Naive thymus-derived CD4-positive, alpha-beta T cell (primary cell): ENCODE measurements at places on chromosomes 7 and 10.

DNA sequence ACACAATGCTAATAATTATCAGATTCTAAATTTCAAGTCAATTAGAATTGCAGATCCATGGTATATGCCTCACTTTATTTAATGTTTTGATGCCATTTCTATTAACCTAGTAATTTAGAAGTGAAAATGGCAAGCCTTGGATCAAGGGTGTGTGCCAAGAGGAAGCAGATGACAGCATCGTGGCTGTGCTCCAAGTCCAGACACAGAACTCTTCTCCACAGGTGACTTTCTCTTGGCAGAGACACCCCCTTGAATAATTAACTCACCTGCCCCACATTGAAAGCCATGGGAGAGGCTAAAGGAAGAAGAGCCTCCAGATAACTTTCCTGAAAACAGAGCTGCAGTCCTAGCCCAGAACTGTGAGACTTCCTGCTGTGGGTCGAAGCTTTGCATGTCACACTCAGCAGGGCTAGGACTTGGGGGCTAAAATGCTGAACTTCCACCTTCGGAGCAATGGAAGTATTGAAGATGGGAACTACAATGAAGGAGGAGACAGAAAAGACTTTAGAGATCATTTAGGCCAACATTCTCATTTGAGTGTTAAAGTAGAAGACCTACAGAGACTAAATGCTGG, 996 bp upstream of the C10orf90 start:
- H3K27ac ChIP-seq = no peak overlapping the region
- H3K4me1 ChIP-seq = no peaks in the 10 kb centered on the region
- H3K27me3 ChIP-seq = no peaks in the 10 kb centered on the region
- no peaks in the 10 kb centered on the region for H3K36me3 ChIP-seq
- no peak for DNase-seq

DNA sequence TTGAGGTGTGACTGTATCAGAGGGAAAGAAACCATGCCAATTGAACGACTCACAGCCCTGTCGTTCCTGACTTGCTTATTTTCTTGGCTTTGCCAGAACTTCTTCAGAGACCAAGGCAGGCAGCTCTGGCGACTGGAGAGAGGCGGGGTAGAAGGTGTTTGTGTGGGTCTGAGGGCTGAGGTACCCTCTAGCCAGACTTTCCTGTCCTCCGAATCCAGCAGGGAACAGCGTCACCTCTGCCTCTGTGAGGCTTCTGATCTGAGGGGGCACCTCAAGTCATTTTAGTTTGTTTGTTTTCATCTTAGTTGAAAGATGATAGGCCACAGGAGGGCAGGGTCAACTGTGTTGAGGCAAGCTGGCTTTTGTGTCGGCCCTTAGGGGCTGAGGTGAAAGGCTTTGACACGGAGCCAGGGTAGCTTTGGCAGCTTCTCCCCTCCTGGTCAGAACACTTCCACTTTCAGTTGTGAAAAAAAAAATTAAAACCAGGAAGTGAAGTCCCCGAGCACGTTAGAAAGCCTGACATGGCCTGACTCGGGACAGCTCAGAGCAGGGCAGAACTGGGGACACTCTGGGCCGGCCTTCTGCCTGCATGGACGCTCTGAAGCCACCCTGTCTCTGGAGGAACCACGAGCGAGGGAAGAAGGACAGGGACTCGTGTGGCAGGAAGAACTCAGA, 1.9 kb downstream of the ACSL5 start:
- peaks cover 21% of the 10 kb centered on the region for H3K4me1 ChIP-seq
- peak overlapping the region; percentile 95 for H3K27ac ChIP-seq
- H3K27me3 ChIP-seq = no peaks in the 10 kb centered on the region
- no peaks in the 10 kb centered on the region for H3K36me3 ChIP-seq
- H3K4me3 ChIP-seq = peak overlapping the region; percentile 89
- peak; percentile 39 for DNase-seq

GRCh38 chr7:2757904-2758672, 70.1 kb downstream of the AMZ1 start:
- H3K4me3 ChIP-seq = no peak overlapping the region
- DNase-seq = no peak
- H3K27ac ChIP-seq = no peak overlapping the region
- no peaks in the 10 kb centered on the region for H3K4me1 ChIP-seq

DNA sequence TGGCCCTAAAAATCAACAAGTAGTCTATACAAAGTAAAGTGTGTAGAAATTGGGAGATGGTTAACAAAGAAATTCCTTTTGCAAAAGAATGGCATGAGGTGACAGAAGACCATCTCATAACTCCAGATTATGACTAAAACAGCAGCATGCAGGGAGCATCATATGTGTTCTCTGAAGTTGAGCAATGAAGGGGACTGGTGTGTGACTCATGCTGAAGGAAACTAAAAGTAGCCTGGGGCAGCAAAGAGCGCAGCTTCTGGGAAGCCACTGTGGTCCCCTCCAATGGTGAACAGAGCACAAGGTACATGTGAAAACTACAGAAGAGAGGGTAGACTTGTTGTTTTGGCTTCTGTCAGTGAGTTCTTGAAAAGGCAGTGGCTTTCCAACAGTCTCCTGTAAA, 133.4 kb downstream of the MACC1 start:
- H3K36me3 ChIP-seq = no peaks in the 10 kb centered on the region
- H3K4me1 ChIP-seq = no peaks in the 10 kb centered on the region
- no peaks in the 10 kb centered on the region for H3K27me3 ChIP-seq

DNA sequence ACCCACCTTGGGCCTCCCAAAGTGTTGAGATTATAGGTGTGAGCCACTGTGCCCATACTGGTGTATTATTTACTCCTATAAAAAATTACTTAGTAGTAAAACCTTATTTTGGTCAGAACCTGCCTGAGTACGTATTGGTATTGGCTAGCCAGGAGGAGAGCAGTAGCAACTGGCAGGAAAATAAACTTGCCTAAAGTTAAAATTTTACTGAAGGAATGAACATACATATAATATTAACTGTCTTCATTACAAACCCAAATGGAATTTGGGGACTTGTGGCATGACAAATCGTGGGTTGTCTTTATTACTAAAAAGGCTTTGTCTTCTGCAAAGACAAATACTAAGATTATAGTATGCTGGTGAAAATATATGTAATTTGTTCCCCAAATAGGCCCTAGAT, 8.4 kb downstream of the RAB18 start:
- no peaks in the 10 kb centered on the region for H3K36me3 ChIP-seq
- no peak overlapping the region for H3K27ac ChIP-seq
- no peaks in the 10 kb centered on the region for H3K27me3 ChIP-seq
- H3K4me3 ChIP-seq = no peak overlapping the region
- DNase-seq = no peak
- peaks cover 10% of the 10 kb centered on the region for H3K4me1 ChIP-seq

- H3K4me3 ChIP-seq = no peak overlapping the region
- H3K36me3 ChIP-seq = no peaks in the 10 kb centered on the region
- no peak overlapping the region for H3K27ac ChIP-seq
Observed at GRCh38 chr7:49483142-49483541, 290.3 kb upstream of the VWC2 start.

- H3K27me3 ChIP-seq = no peaks in the 10 kb centered on the region
- no peak for DNase-seq
- no peak overlapping the region for H3K4me3 ChIP-seq
- H3K36me3 ChIP-seq = no peaks in the 10 kb centered on the region
- H3K27ac ChIP-seq = no peak overlapping the region
Observed at GRCh38 chr7:151256410-151257045, 8.0 kb upstream of the SMARCD3 start.

DNA sequence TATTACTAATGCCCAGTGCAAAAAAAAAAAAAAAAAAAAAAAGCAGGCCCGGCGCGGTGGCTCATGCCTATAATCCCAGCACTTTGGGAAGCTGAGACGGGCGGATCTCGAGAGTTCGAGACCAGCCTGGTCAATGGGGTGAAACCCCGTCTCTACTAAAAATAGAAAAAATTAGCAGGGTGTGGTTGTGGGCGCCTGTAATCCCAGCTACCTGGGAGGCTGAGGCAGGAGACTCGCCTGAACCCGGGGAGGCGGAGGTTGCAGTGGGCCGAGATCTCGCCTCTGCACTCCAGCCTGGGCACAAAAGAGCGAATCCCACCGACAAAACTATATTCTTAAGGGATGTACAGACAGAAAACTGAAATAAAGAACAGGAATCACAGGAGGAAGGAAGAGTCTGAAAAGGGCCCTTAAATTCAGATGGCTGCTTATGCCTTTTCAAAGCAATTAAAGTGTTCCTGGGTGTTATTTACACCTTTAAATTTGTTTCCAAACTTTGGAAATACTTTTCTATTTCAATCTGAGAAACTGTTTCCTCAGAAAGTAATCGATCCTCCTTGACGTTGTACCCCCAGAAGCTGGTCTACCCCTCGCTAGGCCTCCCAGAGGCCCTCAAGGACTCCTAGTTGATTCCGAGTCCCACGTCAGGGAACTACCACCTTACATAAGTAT, 2.0 kb upstream of the KMT2E start:
- H3K27me3 ChIP-seq = no peaks in the 10 kb centered on the region
- H3K27ac ChIP-seq = peak overlapping the region; percentile 97
- DNase-seq = no peak
- no peaks in the 10 kb centered on the region for H3K36me3 ChIP-seq
- peak overlapping the region; percentile 99 for H3K4me3 ChIP-seq

- no peak for DNase-seq
- no peak overlapping the region for H3K27ac ChIP-seq
- no peaks in the 10 kb centered on the region for H3K27me3 ChIP-seq
- H3K4me3 ChIP-seq = peak overlapping the region; percentile 29
Observed at GRCh38 chr10:124650263-124650662, 93.9 kb downstream of the FAM53B start.

DNA sequence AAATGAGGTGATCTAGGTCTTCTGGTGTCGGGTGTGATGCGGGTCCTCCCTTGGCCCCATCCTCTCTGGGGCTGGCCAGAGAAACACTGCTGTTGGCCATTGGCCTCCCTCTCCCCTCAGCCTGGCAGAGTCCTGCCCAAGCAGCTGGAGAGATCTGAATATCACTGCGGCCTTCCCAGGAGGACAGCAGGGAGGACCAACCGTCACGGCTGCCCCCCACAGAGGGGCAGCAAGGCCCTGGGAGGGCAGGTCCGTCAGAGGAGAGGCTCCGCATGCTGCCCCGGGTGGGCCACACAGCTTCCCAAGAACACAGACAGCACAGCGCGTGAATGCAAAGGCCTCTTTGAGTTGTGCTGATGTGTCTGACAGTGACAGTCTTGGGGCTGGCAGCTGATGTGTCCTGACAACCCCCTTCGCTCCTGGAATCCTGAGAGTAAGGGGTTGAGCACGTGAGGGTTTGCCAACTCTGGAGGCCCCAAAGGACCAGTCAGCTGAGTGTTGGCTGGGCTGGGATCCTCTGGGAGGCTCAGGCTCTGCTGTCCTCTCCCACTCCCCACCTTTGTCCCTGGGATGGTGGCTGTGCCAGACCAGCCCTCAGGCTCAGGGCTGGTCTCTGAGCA, 132.5 kb upstream of the UNC5B start:
- no peaks in the 10 kb centered on the region for H3K4me1 ChIP-seq
- no peaks in the 10 kb centered on the region for H3K27me3 ChIP-seq
- H3K27ac ChIP-seq = no peak overlapping the region
- no peak for DNase-seq
- no peak overlapping the region for H3K4me3 ChIP-seq
